Fibroblast of skin of abdomen (primary cell): ENCODE measurements at places on chromosomes 13 and 19.
A peak's percentile ranks its signal among the peaks of the same experiment; 100 is the strongest.

DNA sequence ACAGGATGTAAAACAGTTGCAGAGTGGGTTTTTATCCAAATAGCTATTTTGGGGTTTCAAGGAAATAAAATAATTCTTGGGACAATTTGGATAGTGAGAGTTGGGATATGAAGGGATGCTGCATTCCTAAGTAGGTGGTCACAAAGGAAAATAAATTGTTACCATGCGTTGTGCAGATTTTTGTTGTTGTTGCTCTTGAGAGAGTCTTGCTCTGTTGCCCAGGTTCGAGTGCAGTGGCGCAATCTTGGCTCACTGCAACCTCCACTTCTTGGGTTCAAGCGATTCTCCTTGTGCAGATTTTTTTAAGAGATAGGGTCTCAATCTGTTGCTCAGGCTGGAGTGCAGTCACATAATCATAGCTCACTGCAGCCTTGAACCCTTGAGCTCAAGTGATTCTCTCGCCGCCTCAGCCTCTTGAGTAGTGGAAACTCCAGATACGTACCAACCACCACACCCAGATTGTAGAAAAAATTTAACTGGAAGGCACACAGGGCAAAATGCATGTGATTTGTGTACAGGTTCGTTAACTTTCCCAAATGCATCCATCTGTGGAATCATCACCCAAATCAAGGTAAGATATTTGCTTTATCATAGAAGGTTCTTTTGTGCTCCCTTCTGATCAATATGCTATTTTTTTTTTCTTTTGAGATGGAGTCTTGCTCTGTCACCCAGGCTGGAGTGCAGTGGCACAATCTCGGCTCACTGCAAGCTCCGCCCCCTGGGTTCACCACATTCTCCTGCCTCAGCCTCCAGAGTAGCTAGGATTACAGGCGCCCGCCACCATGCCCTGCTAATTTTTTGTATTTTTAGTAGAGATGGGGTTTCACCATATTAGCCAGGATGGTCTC is 16.0 kb downstream of the SLC1A5 start:
- peak; percentile 42 for DNase-seq

- no peak for DNase-seq
Measured at GRCh38 chr13:76622315-76623040, 263.7 kb downstream of the KCTD12 start.

GRCh38 chr19:55005684-55006488 is 32.2 kb downstream of the GP6 start:
- DNase-seq, result no peak

- DNase-seq, result no peak
Measured at GRCh38 chr19:1459479-1459878, 9.6 kb downstream of the APC2 start.

- no peak for DNase-seq
Measured at GRCh38 chr19:43639519-43640423, at the start of gene CADM4. CADM4 (minus strand) TSS chr19:43639850; CDS start chr19:43639790, 60 bp downstream.

- no peak for DNase-seq
Measured at GRCh38 chr19:10971107-10971726, 10.4 kb downstream of the SMARCA4 start.

- peak; percentile 40 for DNase-seq
Measured at GRCh38 chr19:13995017-13995728, 10.9 kb downstream of the RFX1 start.

DNA sequence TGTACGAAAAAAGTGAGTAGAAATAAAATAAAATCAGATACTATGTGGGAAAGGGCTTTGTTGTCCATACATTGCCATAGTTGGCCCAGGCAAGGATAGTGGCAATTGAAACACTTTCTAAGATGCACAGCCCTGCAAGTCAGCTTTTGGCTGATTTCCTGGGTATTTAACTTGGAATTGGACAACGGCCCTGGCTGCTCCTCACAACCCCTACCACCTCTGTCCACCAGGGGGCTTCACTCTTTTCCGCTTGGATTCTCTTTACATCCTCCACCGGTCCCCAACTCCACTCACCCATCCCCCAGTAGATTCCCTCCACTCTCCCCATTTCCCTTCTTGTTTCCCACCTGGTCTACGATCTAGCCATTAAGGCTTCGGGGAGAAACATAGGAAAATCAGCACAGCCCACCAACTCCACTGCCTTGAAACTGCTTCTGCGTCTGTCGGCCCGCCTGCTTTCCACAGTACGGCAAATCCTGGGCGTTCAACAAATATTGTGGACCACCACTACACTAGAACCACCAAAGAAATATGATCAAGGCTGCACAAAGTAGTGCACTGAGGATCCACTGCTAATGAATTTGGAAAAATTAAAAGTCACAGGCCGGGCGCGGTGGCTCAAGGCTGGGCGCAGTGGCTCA is 48.6 kb upstream of the GTF3A start:
- DNase-seq, result peak; percentile 74

DNA sequence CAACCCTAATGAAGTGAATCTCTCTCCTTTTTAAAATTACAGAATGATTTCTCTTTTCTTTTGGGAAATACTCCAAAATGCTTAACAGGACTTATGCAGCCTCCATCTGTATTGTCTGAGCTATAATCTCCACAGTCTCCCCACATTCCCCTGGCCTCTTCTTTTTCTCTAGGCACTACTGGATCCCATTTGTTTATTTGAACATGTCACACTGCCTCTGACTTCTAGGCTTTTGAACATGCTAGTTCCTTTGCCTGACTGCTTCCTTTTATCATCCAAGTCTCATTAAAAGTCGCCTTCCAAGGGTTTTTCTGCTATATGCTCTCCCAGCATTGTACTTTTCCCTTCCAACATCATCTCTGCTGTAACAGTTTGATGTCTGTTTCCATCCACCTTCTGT is 548.7 kb downstream of the PCDH9 start:
- no peak for DNase-seq

- no peak for DNase-seq
Measured at GRCh38 chr19:9487016-9487415, 11.4 kb downstream of the ZNF560 start.

- DNase-seq, result no peak
Measured at GRCh38 chr13:108850691-108851090, 221.3 kb downstream of the MYO16 start.

DNA sequence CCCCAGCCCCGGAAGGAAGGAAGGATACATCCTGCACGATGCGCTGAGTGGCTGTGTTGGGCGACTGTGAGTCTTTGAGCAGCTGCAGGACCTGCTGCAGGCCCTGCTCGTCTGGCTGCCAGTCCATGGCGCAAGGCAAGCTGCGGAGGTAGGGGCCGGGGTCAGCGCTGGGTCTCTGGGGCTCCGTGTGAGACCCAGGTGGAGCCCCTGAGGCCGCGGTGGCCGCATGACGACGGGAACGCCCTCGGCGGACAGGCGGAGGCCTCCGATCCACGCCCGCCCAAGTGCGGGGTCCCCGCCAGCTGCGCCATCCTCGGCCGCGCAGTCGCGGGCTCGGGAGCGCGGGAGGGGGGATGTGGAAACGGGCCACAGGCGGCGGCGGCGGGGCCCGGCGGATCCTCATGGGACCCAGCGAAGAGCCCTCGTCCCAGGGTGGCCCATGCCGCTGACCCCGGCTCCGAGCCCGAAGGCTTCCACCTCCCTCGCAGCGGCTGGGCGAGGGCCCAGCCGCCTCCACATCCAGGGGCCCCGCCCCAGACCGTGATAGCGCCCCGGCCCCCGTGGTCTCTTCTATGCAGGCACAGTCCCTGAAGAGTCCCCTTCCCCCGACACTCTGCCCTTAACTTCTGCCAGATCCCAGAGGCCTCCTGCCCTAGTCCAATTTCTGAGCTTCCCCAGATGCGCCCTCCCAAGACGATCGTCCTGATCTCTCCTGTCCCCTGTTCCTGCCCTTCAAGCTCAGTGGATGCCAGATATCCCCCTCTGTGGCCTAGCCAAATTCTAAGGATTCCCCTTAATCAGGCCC is 2.7 kb downstream of the TNPO2 start:
- peak; percentile 21 for DNase-seq

DNA sequence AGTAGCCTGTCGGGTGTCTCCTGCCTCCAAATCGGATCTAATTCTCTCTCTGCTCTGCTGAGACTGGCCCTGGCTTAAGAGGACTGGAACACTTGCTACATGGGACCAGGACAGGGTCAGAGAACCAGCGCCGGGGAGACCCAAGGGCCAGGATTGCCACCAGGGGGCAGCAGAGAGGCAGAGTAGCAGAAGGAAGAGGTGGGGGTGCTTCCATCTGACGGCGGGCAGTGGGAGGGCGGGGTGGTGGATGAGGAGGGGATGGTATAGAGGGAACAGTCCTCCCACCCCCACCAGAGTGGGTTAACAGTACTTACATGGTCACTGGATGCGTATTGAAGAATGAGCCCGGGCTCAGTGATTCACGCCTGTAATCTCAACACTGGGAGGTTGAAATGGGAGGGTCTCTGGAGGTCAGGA is 11.9 kb downstream of the SELENOW start:
- DNase-seq, result peak; percentile 63

DNA sequence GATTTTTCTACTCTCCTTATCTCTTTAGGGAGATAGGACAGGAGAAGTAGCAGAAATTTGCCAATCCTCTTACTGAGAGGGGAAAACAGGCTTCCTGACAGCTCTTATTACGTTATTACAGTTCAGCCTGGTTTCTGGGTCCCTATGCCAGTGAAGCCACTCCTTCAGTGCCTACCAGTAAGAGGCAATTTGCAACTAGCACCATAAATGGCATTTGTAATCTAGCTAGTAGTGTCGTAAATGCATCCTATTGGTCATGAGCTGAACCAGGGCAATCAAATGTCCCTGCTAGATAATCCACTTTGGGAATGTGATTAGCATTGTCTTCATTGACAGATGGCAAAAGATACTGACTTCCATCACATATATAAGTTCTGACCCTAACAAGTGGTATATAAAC is 428.8 kb downstream of the DCT start:
- no peak for DNase-seq

GRCh38 chr13:23504180-23504579 is 66.0 kb upstream of the TNFRSF19 start:
- DNase-seq, result peak; percentile 40

DNA sequence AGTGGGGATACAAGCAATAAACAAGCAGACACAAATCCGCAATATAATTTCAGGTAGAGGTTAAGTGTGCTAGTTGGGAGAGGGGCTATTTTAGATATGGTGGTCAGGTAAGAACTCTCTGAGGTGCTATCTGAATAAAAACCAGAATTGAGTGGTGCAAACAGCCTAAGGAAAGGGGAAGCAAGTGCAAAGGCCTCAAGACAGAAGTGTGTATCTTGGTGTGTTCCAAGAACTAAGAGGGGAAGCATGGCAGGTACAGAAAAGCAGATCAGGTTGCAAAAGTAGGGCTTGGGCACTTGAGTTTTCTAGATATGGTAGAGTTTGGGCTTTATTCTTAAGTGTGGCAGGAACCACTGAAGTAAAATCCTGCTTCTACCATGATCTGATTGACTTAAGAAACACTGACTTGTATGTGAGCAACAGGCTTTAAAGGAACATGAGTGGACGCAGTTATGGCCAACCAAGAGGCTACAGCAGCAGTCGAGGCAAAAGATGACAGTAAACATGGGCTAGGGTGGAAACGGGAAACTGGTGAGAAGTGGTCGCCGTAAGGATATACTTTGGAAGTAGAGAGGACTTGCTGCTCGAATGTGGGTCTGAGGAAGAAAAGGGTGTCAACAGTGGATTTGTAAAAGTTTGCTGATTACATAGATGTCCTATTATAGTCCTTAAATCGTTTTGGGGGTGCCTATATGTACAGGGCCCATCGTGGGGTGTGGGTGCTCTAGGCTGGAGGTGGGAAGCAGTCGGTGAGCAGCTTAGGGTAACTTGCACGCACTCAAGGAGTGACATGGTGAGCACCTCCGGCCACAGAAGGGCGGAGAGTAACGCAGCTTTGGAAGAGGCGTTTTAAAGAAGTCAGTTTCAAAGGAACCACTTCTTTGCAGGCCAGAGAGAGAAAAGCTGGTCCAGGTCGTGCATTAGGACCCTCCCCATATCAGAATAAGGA is 677 bp downstream of the TGDS start:
- no peak for DNase-seq

DNA sequence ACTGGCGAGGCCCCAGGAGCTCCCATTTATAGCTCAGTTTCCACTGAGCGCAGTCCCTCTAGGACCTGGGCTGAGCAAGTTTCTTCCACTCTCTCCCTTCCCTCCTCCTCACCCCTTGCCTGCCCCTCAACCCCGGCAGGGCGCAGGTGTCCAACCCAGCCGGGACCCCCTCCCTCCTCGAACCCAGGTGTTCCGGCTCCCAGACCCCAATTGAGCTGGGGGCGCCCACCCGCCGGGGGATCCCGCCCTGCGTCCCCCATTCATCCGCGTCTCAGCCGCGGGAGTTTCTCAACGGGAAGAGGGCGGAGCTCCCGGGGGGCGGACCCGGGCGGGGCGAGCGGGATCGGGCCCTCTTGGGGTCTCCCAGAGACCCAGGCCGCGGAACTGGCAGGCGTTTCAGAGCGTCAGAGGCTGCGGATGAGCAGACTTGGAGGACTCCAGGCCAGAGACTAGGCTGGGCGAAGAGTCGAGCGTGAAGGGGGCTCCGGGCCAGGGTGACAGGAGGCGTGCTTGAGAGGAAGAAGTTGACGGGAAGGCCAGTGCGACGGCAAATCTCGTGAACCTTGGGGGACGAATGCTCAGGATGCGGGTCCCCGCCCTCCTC is at the start of gene KIRREL2:
Gene KIRREL2, plus strand, starts transcription at position 366 of the 604 bp plus-strand sequence. Its CDS starts 209 bp downstream, at position 575.
- DNase-seq, result no peak

- no peak for DNase-seq
Measured at GRCh38 chr13:77729502-77730221, 32.2 kb downstream of the SLAIN1 start.

- no peak for DNase-seq
Measured at GRCh38 chr13:107005577-107005976, 437.6 kb upstream of the ARGLU1 start.

DNA sequence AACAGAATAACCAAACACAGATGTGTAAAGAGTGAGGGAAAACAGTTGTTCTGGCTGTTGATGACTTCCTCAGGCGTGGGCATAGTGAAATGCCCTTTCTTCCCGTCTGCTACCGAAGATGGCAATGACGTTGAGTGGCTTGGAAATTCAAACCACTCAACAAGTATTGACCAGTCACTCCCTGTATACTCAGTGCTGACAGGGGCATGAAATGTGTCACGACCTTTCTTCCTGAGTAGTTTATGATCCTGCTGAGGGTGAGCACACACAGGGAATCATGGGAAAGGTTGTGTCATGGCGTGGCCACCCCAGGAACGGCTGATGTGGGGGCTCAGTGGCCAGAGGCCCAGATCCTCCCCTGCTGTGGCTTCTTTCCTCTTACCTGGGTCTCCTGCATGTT is 87.8 kb upstream of the C1QTNF9B start:
- no peak for DNase-seq

GRCh38 chr13:31885994-31886393 is 145.6 kb upstream of the FRY start:
- peak; percentile 72 for DNase-seq

GRCh38 chr13:23321535-23322241 is 111.8 kb downstream of the SACS start:
- DNase-seq, result peak; percentile 98

GRCh38 chr13:41812851-41813250 is 148.1 kb downstream of the VWA8 start:
- DNase-seq, result no peak

DNA sequence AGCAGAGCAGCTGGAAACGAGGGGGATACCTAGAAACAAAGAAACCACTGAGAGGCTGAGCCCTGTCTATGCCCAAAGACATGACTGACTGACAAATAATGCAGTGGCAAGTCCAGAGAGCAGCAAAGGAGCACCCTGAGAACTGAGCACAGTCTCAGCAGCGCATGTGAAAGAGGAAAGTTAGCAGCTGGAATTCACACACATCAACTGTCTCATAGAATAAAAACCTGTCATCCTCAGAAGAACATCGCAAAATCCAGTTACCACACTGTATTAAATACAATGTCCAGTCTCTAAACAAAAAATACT is 24.1 kb upstream of the DLEU7 start:
- no peak for DNase-seq

- no peak for DNase-seq
Measured at GRCh38 chr13:100399455-100399854, 189.1 kb downstream of the GGACT start.

- DNase-seq, result peak; percentile 81
Measured at GRCh38 chr19:45632468-45633196, 6.6 kb downstream of the EML2 start.
